Cerebellum (tissue), 4 donors: ENCODE measurements at places on chromosomes 1 and 21. TPM values are rescaled to one million over a fixed set of nuclear protein-coding genes. Genes with fewer than 3 reads are reported as not detected.

DNA sequence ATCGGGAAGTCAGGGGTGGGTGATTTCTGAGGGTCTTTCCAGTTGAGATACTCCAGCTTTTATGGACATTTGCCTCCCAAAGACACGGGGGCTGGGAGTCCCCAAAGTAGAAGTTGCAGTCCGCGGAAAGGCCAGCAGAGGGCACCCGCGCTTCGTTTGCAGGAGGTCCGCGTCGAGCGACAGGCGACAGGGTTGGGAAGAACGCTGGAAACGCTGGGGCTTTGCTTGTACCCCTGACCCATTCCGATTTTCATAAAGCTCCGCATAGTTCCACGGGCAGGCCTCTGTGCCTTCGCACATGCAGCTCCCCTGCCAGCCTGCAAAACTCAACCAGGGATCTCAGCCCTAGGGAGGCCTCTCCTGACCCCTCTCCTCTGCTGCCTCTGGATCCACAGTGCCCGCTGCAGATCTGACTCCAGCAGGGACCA, 44.2 kb upstream of the LAPTM5 start:
- peak; percentile 82 for DNase-seq

Gene TINAGL1
- total RNA-seq, result 4.5 TPM

Gene CYP2J2
- total RNA-seq, result 0.36 TPM

GRCh38 chr1:36775716-36776115, 258.6 kb downstream of the GRIK3 start:
- no peak for DNase-seq

Gene DPM3
- 7.2 TPM for total RNA-seq

GRCh38 chr1:14769486-14770274, 171.2 kb downstream of the KAZN start:
- no peak for DNase-seq

- no peak for DNase-seq
Observed at GRCh38 chr1:7224644-7225043, 439.4 kb downstream of the CAMTA1 start.

DNA sequence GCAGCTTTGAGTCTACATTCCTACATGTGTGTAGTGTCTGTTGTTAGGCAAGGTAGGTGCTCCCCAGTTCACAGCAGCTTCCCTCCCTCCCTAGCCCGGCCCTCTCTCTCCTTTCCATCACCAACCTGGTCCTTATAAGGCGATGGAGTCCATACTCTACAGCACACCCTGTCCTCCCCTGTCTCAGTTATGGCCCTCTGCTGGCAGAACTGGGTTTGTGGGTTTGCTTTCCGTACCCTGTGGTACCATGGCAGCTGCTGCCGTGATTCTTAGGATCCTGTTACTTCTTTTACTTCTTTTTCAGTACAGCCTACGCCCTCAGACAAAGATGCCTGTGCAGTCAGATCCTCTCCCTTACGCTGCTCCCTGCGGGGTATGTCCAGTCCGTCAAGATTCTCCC, 31.7 kb downstream of the AK5 start:
- DNase-seq, result no peak

- DNase-seq, result no peak
Observed at GRCh38 chr1:181531441-181531840, 48.1 kb downstream of the CACNA1E start.

GRCh38 chr1:116414364-116414763, 41.3 kb downstream of the ATP1A1 start:
- DNase-seq, result no peak

- DNase-seq, result no peak
Observed at GRCh38 chr1:210089855-210090254, 142.7 kb upstream of the SERTAD4 start.

DNA sequence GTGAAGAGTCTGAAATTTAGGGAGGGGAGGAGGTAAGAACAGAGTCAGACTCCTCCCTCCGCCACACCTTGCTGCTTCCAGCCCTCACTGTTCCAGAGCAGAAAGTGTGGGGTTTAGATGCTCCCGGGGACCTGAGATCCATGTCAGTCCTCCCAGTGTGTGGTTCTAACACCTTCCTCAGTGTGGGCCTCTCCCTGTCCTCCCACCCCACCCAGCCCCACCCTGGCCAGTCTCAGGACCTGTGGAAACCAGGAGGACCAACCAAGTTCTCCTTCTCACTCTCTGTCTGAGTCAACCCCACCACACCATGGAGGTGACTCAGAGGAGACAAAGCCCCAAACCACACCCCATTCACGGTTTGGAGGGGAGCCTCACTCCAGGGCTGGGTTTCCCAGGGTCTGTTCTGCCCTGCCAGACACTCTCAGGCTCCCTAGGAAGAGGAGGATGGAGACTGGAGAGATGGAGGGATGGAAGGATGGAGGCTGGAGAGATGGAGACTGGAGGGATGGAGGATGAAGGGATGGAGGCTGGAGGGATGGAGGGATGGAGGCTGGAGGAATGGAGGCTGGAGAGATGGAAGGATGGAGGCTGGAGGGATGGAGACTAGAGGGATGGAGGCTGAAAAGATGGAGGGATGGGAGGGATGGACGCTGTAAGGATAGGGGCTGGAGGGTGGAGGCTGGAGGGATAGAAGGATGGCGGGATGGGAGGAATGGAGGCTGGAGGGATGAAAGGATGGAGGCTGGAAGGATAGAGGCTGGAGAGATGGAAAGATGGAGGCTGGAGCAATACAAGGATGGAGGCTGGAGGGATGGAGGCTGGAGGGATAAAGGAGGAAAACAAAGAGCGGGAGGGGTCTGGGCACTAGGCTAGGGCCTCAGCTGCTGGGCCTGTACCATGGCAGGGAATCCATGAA, 100.9 kb upstream of the RUNX3 start:
- no peak for DNase-seq

DNA sequence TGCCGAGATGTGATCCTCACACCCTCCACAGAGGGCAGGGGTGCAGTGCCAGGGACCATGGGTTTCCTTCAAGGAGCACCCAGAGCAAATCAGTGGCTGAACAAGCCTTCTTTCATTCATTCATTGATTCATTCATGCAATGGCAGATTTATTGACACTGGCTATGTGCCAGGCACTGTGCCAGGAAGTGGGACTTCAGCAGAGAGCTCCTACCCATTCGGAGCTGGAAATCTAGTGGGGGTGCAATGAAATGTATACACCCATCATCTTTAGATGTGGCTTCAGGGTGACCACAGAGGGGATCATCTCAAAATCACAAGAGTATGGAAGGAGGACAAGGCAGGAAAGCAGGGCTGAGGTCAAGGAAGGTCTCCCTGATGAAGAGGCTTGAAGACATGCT, 18.9 kb downstream of the SLC6A9 start:
- DNase-seq, result no peak

Gene CLCNKA
- not detected for total RNA-seq

GRCh38 chr21:42962380-42963007, 11.9 kb upstream of the PKNOX1 start:
- no peak for DNase-seq

- DNase-seq, result no peak
Observed at GRCh38 chr1:147626291-147626690, 44.0 kb downstream of the ACP6 start.

DNA sequence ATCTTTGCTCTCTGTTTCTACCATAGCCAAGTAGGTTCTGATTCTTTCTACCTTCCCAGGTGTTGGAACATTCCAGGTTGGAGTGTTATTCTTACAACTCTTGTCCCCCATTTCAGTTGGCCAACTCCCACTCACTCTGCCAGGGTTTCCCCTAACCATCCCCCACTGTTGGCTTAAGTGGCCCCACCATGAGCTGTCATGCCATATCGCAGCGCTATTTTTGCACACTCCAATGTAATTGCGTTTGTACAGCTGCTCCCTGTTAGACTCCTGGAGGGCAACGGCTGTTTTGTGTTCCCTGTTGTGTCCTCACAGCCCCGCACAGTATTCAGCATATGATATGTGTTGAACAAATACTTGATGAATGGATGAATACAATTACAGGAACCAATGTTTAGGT, 117.7 kb upstream of the ETS2 start:
- DNase-seq, result no peak

DNA sequence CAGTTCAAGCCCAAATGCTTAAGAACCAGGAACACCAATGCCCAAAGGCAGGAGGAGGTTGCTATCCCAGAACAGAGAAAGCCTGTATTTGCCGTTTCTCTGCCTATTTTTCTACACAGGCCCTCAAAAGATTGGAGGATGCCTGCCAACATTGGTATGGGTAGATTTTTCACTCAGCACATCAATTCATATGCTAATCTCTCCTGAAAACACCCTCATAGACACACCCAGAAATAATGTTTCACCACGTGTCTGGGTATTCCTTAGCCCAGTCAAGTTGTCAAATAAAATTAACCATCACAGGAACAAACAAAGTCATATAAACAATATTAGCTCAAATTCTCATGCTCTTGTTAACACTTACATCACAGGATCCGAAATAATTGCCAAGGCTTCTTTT, 121.9 kb downstream of the RGS21 start:
- no peak for DNase-seq

- DNase-seq, result no peak
Observed at GRCh38 chr1:9653491-9654050, 2.0 kb downstream of the PIK3CD start.

GRCh38 chr21:46319186-46319585, 4.5 kb downstream of the C21orf58 start:
- no peak for DNase-seq

- DNase-seq, result no peak
Observed at GRCh38 chr21:45155910-45156309, 81.5 kb downstream of the ADARB1 start.

Gene CSMD2
- 37.5 TPM for total RNA-seq

DNA sequence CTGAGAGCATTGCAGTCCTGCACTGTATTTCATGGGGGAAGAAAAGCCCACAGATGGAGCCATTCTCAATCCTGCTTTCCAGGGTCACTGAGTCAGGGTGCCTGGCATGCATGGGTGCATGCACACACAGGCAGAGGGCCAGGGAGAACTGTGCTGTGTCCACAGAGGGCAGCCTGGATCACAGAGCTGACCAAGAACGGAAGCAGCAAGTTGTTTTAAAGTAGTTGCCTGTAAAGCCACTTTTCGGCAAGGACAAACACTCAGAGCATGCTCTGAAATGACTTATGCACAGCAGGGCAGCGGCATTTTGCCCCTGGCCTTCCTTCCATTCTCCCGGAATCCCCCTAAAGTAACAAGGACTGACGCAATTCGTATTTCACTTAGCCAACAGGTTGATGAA, 3.6 kb downstream of the ERG start:
- no peak for DNase-seq

Gene PARK7
- total RNA-seq, result 80.4 TPM

- DNase-seq, result no peak
Observed at GRCh38 chr1:73331726-73332125, 866.2 kb downstream of the LRRIQ3 start.

Gene DEDD
- 17.2 TPM for total RNA-seq

Gene ACKR1
- 4.2 TPM for total RNA-seq

Gene ITLN2
- not detected for total RNA-seq

GRCh38 chr1:82775406-82776000, 974.8 kb downstream of the ADGRL2 start:
- DNase-seq, result no peak

DNA sequence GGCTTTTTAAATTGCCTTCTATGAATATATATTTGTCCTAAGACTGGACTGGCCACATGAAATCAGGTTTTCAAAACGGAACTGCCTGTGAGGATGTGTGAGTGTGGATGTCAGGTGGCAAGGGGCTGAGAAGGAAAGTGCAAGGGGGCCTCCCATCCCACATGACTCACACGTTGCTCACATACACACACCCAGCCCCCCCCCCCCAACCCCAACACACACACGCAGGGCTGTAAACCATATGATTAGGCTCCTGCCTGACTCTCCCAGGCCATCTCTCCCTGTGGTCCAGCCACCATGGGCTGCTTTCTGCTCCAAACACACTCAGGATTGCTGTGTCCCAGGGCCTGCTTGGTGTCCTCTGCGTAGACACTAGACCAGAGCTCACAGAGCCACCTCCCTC, 22.4 kb downstream of the DEGS1 start:
- DNase-seq, result no peak

GRCh38 chr1:95049935-95050334, 22.8 kb downstream of the ALG14 start:
- no peak for DNase-seq

DNA sequence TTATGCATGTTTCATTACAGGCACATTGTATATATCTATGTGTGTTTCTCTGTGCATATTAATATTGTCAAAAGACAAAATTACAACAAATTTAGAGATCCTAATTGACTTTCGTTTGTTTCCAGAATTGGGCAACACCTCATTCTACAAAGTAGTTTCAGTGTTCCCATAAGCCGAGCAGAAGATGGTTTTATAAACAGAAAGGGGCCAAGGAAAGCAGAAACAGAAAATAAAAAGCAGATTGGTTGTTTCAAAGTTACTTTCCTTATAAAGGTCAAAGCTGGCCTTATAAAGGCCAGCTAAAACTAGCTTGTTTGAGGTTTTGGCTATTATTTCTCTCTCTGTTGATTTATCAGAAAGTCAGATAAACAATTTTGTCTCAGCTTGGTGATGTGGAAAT, 116.2 kb upstream of the FGGY start:
- DNase-seq, result no peak

Gene RPL5
- total RNA-seq, result 808 TPM

DNA sequence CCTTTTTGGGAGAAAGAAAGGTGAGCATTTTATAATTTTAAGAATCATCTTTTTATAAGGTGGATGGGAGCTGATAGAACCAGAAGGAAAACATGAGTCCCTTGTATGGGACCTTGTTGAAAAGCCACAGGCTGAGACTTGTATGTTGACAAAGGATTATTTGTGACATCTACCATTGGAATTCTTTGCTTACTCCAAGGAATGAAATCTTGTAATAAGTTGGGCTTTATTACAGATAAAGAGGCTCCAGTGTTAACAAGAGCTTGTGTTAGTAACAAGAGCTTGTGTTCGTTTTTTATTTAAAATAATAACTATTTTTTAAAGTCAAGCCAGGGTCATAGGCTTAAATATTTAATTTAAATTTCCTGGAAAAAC, 201.1 kb upstream of the CHRM3 start:
- no peak for DNase-seq

Gene MATN1
- total RNA-seq, result 0.36 TPM

DNA sequence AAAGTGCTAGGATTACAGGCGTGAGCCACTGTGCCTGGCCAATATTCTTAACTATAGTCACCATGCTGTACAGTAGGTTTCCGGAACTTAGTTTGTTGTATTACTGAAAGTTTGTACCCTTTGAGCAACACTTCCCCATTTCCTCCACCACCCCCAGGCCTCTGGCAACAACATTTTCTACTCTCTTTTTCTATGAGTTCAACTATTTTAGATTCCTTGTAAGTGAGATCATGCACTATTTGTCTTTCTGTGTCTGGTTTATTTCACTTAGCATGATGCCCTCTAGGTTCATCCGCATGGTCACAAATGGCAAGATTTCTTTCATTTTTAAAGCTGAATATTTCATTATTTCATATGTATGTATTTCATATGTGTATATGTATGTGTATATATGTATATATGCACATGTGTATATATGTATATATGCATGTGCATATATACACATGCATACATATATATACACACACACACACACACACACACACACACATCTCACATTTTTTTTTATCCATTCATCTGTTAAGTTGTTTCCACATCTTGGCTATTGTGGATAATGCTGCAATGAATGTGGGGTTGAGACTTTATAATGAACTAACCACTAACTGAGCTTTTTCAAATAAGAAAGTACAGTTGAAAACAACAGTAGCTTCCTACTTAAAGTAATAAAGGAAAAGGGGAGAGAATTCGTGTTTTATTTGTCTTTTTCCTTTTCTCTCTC, 256.8 kb upstream of the C1orf105 start:
- no peak for DNase-seq

Gene FMO5
- 1.5 TPM for total RNA-seq

Gene ATXN7L2
- 5.6 TPM for total RNA-seq

Gene PCP4
- 23.8 TPM for total RNA-seq

Gene BTBD8
- total RNA-seq, result 97.8 TPM

GRCh38 chr1:64692911-64693310, 52.0 kb upstream of the RAVER2 start:
- DNase-seq, result no peak

Gene BNIPL
- total RNA-seq, result 0.54 TPM
